ENCODE measurements at places on chromosomes 5 and 9.

- no peak for DNase-seq
Observed at GRCh38 chr9:127974769-127975261, 6.0 kb downstream of the EEIG1 start.

DNA sequence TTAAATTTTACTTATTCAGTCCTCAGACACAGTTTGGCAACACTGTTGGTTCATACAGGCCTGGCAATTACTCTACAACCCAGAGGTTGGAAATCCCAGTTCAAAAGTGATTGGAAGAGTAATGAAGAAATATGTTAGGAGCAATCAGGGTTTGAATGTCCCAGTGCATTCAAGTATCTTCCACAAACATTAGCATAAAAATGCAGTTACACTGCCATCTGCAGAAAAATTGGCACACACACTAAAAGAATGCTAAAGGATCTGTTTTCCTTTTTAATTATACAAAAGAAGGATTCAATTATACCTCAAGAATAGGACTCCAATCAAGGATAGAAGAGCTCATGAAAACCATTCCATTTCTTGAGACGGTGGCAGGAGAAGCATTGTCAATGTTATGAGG lies 130.2 kb downstream of the DNAH5 start:
- DNase-seq: no peak

GRCh38 chr9:85914108-85914507 lies 26.8 kb upstream of the NAA35 start:
- DNase-seq: no peak

DNA sequence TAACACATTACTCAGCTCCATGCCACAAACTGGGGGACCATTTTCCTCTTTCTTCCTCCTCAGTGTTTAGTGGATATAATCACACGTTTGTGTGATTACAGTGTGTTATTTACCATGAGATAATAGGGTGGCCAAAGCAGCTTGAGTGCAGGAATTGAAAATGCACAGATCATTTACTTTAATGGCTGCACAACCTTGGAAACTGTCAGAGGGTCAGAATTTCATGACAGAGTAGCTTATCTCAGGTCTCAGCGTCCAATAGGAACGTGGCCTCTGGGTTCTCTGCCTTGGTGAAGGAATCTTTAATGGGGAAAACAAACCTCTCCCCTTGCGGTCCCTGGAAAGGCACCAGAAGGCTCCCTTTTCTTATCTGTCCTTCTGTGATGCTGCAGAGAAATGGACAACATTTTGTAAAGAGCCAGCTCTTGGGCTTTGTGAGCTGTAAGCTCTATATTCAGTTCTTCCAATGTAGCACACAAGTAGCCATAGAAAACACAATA lies 87.4 kb upstream of the CD180 start:
- DNase-seq: no peak

DNA sequence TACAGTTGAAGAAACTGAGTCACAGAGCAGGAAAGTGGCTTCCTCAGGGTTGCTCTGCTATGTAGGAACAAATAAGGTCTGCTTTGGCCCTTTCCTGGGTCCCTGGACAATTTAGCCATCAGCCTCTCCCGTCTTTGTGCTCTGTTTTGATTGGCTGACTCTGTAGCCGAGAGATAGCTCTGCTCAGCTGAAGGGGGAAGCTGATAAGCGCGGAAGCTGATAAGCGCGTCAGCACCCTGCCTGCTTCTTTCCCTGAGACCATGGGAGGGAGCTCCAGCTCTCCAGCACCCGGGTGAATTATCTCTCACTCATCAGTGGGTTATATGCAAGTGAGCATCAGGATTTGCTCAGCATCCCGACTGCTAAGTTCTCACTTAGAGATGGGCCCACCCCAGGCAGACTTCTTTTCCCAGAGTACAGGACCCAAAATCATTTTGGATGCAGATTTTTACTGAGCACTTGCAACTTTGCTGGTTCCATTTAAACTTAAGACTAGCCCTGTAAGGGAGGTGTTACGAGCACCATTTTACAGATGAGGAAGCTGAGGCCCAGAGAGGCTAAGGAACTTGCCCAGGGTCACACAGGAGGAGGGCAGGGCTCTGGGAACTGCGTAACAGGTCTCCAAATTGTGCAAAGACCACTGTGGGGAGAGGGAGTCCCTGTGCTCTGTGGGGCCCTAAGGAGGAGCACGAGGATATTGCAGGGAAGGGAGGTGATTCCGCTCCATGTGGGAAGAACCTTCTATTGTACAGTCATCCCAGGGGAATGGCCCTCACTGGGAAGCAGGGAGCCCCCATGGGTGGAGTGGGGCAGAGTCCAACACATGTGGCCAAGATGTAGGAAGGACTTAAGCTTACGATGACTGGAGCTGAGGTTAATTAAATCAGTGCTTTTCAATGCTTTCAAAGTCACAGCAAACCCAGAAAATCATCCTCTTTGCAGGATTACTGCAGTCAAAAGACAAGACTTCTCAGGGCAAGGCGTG lies 83.7 kb upstream of the ORM1 start:
- peak; percentile 7 for DNase-seq

DNA sequence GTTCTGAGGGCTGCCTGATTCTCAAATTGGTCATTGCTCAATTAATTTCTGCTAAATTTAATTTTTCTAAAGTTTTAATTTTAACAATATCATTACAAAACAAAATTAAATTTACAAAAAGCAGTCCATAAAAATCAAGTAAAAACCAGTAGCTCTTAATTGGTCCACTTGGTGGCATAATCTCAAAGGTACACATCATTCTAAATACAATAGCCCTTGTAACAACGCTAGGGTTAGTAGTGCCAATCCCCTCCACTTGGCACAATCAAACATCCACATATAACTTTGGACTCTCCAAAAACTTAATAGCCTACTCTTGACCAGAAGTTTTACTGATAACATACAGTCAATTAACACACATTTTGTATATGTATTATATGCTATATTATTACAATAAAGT lies 1.9 kb upstream of the NDUFB6 start:
- no peak for DNase-seq

DNA sequence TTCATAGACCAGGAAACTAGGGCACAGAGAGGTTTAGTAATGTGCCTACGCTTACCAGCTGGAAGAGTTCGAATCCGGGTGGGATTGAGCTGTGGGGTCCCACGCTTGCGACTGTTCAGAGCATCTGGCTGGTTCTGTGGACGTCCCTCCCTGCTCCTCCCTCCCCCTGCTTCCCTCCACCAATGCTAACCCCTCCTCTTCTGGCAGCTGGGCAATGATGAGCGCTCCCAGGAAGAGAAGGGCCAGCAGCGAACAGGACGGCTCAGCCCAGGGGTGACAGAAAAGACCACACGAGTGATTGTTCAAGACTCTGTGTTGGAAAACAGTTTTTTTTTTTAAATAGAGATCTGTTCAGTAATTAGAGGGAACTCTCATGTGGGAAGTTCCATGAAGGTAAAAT lies 6.9 kb downstream of the FAM163B start:
- no peak for DNase-seq

GRCh38 chr5:122129306-122129705 lies at the start of gene ZNF474:
Gene ZNF474 (plus strand): TSS chr5:122129546. CDS start chr5:122151991, 22,445 bp downstream.
- DNase-seq: no peak

DNA sequence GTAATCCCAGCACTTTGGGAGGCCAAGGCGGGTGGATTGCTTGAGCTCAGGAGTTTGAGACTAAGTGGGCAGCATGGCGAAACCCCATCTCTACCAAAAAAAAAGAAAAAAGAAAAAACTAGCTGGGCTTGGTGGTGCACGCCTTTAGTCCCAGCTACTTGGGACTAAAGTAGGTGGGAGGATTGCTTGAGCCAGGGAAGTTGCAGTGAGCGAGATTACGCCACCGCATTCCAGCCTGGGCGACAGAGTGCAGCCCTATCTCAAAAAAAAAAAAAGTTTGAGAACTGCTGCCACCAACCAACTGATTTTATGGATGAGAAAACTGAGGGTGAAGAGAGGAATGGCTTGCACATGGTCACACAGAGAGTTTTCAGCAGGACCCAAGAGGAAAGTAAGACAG lies 175.1 kb downstream of the DOCK8 start:
- DNase-seq: no peak

Measured in activated CD4-positive, alpha-beta T cell treated with anti-CD3 and anti-CD28 coated beads for 48 hours (primary cell).